Activated naive CD4-positive, alpha-beta T cell treated with anti-CD3 and anti-CD28 coated beads, Interleukin-2, amount 10 ng/mL, durations not matched to agents 7 days and 5 days (primary cell): ENCODE measurements at places on chromosomes 2 and 18.

DNA sequence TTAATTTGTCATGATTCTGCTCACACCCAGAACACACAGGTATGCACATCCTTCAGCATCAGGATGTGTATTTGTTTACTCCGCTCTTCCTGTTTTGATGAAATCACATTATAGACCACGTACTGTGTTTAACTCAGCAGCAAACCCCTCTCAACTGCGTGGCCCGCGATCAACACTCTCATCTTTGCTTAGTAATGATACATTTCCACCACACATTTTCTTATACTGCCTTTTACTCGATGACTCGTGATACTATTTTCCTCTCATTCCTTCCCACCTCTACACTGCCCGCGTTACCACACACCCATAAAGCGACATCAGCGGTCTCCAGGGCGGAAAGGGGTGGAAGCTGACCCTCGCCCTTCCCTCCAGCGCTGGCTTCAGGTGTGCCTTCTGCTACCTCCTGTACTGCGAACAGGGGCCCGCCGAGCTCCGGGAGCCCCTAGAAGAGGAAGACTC is 1.3 kb downstream of the NETO1 start:
- DNase-seq: no peak

GRCh38 chr2:166335284-166335683 is 40.5 kb downstream of the SCN9A start:
- no peak for DNase-seq

GRCh38 chr2:55620123-55620779 is 2.8 kb upstream of the PPP4R3B start:
- peak; percentile 29 for DNase-seq

GRCh38 chr2:21515903-21516302 is 392.1 kb downstream of the TDRD15 start:
- no peak for DNase-seq

GRCh38 chr2:39708003-39708402 is 42.3 kb downstream of the TMEM178A start:
- no peak for DNase-seq

DNA sequence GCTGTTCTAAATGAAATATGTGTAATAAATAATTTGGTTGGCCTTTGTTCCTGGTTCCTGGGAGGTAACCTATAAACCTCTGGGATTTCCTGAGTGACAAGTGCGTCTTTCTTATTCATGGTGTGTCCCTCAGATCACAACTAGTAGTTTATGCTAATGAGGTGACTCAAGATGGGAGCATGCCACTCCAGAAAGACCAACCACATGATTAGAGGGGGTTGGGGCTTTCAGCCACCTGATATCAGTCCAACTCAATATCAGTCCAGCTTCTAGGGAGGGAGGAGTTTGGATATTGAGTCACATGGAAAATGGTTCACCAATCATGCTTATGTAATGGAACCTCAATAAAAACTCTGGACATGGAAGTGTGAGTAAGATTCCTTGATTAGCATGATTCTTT is 96.6 kb downstream of the QPCT start:
- DNase-seq: no peak

DNA sequence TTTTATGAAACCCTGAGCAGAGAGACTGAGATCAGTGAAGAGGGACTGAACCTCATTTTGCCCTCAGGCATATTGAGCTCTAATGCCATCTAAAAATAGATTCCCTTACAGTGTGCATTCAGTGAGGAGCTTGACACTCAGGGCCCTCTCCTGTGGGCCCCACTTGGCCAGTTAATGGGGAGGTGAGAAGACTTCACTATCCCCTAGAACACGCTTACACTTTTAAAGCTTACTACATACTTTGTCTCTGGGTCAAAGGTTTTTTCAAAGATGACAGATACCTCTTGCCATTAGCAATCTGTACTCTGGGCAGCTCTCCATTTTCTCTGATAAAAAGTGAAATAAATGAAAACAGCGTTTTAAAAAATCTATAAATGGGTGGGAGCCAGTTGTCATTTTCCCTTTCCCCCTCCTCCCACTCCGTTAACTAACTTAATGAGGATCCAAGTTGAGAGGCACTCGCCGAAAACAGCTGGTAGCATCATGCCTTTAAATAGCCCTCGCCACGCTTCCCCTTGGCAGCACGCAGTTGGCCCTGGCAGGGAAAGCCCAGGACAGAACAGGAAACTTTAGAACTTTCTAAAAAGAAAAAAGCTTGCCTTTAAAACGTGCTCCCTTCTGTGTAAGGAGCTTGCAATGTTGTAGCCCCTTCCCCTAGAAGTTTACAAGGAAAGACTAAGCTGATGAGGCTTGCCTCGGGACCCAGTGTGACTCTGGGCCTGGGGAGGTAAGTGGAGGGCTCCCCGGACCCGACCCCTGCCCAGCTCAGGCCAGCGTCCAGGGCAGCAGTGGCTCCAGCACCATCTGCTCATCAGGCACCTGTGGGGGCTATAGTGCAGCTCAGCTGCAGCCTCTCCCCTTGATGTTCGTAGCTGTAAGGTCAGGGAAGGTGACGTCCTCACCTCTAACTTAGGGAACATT is 58.8 kb upstream of the FOSL2 start:
- DNase-seq: no peak

DNA sequence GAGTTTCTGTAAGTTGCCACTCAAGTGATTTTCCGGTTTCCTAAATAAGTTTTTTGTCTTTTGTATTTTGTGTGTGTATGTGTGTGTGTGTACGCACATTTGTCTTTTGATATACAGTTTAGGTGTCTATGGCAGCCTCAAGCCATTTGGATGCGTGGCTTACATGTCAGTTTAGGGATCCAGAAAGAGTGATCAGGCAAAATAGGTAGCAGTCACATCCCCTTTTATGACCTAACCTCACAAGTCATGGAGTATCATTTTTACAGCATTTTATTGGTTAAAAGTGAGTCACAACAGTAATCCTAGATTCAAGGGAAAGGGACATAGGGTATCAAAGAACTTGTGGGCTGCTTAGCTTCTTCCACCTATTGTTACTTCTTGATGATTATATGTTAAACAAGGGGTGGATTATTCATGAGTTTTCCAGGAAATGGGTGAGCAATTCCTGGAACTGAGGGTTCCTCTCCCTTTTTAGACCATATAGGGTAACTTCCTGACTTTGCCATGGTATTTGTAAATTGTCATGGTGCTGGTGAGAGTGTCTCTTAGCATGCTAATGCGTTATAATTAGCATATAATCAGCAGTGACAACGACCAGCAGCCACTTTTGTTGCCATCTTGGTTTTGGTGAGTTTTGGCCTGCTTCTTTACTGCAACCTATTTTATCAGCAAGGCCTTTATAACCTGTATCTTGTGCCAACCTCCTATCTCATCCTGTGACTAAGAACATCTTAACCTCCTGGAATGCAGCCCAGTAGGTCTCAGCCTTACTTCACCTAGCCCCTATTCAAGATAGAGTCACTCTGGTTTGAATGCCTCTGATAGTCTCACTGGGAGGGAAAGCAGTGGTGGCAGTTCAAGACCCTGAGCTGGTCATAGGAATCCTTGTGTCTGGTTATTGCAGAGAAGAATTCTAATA is 8.6 kb upstream of the SOCS6 start:
- no peak for DNase-seq

DNA sequence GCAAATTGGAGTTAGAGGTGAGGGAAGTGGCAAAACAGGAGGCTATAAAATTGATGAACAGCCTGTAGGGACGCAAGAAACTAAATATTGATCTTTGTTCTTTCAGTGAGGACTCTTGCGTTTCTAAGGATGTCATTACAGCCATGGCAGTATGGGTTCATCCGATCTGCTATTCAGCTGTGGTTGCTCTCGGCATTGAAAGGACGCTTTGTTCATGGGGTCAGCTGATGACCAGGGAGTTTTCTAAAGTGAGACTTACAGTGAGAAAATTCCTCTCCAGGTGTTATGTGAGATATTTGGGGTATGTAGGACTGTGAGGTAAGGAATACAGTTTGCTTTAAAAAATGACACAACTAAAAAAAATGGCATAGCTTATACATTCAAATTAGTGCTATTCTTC is 52.7 kb upstream of the PELI1 start:
- no peak for DNase-seq

DNA sequence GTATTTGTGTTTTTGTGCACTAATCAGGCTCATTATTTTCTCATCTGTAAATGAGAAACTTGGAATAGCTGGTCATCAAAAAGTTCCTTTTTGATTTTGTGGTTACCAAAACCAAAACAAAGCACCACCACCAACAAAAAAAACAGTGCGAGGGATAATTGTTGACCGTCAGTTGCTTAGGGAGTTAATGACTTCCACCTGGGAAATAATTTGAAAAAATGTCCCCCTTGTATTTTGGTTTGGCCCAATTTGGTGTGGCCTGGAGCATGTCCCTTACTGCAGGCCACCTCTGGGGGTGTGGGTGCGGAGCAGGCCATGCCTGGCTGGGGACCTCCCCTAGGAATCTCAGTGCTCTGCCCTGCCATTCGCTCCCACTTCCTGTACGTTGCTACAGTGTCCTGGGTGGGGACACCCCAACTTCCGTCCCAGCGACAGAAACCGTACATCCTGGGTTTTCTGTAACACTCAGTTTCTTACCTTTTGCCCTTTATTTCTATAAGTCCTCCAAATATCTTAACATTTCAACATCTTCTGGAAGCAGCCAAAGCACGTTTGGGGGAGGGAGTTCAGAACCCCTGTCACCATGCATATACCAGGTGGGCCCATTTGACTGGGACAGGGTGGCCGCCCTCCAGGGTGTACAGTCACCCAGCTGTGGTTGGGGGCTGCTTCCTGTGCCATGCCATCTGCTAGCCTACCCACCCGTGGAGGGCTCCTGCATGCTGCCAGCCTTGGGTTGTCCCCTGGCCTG is 31.3 kb downstream of the NCK2 start:
- DNase-seq: peak; percentile 59

DNA sequence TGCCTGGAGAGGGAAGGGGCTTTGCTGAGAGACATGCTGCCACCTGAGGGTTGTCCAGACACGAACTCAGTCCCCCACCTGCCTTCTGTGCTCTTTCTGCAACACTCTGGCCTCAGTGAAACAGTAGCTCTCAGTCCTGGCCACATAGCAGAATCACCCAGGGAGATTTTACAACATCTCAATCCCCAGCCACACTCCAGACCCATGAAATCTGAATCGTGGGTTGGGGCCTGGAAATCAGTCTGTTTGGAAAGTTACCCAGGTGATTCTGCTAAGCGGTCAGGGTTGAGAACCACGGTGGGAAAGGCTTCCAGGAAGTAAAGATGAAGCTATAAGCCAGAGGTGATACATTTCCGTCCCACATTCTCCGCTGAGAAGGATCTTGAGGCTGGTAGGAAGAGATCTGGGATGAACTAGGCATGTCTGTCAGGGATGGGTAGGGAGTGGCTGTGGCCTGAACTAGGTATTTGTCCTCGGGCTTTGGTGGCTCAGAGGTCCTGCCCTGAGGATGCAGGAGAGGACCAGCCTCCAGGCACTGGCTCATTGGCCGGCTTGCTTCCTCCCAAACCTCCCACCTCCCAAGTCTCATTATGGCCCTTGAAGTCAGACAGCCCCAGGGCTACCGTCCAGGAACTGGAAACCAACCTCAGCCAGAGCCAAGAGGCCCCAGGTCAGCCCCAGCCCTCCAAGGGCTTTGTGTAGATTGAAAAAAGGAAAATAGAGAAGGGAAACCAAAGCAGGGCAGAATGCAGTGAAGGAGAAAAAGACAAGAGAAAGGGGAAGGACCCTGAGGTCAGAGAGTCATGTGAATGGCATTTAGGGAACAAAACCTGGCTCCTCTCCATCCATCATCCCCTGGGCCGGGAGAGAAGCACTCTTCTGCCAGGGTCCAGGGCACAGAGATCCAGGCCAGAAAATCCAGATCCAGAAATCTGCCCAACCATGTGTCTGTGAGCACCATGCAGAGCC is 119.6 kb downstream of the ZFP36L2 start:
- no peak for DNase-seq

- DNase-seq: no peak
Measured at GRCh38 chr18:12076424-12077140, 17.1 kb upstream of the ANKRD62 start.

- DNase-seq: no peak
Measured at GRCh38 chr2:240396623-240397541, 38.6 kb upstream of the GPC1 start.

GRCh38 chr18:6593142-6593885 is 136.2 kb upstream of the ARHGAP28 start:
- no peak for DNase-seq

DNA sequence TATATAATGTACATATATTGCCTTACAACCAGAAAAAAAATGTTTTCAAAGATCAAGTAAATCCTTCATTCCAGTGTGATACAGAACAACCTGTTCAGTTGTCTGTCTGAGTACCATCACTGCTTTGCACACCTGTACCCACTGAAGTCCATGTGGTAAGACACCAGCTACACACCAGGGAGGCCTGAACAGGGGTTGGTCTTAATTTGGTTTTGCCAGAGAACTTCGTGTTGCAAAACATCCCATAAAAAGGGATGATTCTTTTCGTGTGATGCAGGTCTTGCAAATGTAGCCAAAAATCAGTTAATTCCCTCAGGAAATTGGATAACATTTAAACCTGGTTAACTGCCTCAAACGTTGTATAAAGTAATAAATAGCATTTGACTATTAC is 73.7 kb upstream of the SLC1A4 start:
- no peak for DNase-seq

GRCh38 chr2:173963817-173964564 is 1.2 kb downstream of the SP3 start:
- DNase-seq: peak; percentile 95

DNA sequence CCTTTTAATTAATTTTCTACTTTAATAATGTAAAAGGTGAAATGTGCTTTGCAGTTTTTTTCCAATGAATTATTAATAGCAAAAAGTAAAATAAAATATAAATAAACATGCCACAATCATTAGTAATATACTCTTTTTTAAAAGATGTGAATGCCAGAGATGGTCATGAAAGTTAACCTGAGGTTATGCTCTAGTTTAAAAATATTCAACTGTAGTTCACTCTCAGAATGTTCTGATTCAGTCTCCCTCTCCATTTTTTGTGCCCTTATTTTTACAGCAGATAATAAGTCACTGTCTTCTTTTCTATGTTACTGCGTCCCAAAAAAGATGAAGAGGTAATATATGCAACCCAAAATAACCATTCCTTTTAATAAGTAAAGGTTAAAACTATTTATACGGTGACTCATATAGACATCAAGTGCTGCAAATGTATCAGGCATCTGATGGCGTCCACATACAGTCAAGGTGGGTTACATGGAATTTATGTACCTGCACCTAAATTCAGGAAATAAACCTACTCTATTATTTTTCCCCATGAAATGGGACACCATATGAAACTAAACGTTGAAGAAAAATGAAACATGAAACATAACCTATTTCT is 153.6 kb upstream of the ZNF804A start:
- no peak for DNase-seq

GRCh38 chr2:134177351-134177931 is 76.4 kb upstream of the MGAT5 start:
- no peak for DNase-seq

- no peak for DNase-seq
Measured at GRCh38 chr2:68250196-68250595, 2.1 kb downstream of the PPP3R1 start.

DNA sequence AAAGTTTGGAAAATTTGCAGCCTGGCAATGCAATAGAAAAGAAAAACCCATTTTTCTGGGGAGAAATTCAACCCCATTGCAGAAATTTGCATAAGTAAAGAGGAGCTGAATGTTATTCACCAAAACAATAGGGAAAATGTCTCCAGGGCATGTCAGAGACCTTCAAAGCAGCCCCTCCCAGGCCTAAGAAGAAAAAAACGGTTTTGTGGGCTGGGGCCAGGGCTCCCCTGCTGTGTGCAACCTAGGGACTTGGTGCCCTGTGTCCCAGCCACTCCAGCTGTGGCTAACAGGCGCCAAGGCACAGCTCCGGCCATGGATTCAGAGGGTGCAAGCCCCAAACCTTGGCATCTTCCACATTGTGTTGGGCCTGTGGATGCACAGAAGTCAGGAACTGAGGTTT is 224.5 kb downstream of the TXNL1 start:
- no peak for DNase-seq
